ENCODE measurements at places on chromosomes 3 and 15.

DNA sequence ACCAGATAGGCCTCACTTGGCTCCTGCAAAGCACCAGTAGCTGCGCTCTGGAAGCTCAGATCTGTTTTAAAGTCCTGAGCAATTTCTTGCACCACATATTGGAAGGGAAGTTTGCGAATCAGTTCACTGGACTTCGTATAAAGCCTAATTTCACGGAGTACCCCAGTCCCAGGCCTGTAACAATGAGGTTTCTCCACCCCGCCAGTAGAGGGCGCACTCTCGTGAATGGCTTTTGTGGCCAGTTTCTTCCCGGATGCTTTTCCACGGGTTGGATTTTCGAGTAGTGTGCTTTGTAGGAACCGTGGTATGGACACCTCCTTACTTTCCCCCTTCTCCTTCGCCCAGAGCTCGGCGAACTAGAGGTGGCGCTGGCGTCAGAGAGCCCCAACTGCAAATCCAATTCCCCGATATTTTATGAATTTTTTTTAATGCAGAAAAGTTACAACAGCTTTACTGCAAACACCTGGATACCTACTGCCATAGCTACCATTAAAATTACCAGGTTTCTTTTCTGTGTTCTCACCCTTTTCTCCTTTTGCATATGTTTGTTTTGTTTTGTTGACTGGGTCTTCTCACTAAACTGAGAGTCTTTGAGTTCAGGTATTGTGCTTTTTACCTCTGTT is 13.3 kb downstream of the RARB start:
- DNase-seq, result no peak

DNA sequence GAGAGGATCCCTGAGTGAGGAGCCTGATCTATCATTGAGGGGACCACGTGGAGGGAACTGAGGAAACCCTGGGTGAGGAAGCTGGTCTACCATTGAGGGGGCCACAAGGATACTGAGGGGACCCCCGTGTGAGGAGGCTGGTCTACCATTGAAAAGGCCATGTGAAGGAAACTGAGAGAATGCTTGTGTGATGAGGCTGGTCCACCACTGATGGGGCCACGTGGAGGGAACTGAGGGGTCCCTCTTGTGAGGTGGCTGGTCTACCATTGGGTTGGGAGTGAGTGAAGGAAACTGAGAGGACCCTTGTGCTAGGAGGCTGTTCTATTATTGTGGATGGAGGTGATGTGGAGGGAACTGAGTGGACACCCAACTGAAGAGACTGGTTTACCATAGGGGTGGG is 161.3 kb downstream of the FBLN2 start:
- DNase-seq, result no peak

GRCh38 chr15:42033214-42033873 is 12.5 kb upstream of the PLA2G4E start:
- DNase-seq, result no peak

DNA sequence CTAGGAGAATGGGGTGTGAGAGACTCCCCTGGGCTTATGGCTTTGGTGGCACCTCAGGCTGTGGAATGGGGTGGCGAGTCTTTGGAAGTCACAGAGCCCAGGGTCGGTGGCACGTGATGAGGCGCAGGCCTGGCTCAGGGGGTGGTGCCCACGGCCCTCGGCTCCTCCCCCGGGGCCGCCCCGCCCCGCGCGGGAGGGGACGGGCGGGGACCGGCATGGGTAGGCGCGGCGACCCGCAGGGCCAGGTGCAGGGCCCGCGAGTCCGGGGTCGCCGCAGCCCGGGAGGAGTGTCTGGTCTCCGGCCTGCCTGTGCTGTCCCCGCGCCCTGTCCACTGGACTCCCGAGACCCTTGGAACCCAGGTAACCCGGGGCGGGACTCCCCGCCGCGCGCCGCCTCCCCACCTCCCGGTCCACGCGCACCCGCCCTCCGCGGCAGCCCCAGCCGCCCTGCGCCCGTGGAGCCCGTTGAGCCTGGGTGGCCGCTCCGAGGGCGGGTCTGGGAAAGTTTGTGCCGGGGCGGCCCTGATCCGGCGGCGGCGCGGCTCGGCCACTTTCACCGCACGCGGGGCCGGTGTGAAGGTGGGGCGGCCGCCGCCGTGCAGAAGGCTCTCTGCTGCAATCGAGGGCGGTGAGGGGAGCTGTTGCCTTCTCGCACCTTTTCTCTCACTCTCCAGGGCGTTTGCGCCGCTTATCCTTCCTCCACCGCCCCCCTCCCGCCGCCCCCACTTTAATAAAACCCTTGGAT is at the start of gene PAQR5:
Gene PAQR5 (plus strand): TSS at position 216 of the 745 bp plus-strand sequence. CDS start 61,169 bp downstream, outside the sequence.
- DNase-seq, result no peak

- no peak for DNase-seq
Observed at GRCh38 chr3:180048103-180048502, 11.4 kb upstream of the PEX5L start.

DNA sequence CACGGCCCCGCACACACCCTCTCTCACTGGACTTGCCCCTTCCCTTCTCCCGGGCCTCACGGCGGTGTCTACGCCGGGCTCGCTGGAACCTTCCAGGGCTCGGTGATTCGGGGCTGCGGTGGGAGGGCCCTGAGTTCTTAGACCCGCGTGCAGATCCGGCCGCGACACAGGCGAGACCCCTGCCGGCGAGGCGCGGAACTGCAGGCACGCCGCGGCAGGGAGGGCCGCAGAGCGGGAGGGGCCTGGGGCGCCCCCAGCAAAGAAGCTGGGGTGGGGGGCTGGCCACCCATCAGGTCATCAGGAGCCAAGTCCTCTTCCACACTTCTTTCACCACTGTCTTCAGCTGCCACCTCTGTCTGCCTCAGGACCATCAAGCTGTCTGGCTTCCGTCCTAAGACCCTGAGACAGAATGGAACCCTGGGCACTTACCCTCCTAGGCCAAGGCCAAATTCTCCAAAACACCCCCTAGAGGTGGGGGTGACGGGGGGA is 164.5 kb downstream of the XXYLT1 start:
- peak; percentile 82 for DNase-seq

- DNase-seq, result peak; percentile 3
Observed at GRCh38 chr15:68447209-68447608, 15.2 kb upstream of the ITGA11 start.

DNA sequence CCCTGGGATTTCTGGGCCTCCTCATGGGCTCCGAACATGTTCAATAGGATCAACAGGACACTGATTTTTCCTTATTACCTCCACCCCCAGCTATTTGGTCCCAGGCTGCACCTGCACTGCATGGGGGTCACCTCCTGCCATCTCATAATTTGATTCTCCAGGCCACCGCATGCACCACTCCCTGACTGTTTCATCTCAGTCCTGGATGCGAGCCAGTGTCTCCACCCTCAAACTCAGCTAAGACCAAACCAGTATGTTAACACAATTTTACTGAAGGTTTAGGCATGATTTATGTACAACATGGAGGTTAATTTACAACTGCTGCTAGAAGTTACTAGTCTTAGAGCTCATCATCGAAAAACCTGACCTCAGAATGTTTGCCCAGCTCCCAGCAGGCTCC is 249.5 kb downstream of the UACA start:
- no peak for DNase-seq

DNA sequence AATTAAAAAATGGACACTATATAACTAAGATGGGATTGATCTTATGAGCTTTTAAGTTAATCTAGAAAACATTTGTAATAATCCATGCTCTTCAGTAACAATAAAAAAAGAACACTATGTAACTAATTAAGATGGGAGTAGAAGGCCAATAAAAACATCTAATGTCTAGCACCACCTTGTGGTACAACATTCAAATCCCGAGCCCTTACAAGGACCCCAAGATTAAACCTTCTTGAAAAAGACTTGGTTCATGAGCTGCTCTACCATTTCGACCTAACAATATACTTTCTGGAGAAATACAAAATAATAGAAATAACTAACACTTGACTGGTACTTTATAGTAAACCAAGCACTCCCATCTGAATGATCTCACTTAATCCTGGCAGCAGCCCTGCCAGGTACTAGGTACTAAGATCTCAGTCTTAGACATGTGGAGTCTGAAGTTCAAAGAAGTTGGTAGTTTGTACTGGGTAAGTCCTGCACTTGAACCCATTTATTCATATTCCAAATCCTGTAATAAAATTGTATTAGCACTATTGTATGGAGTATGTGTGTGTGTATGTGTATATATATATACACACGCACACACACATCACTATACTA is 21.8 kb downstream of the METTL6 start:
- no peak for DNase-seq

DNA sequence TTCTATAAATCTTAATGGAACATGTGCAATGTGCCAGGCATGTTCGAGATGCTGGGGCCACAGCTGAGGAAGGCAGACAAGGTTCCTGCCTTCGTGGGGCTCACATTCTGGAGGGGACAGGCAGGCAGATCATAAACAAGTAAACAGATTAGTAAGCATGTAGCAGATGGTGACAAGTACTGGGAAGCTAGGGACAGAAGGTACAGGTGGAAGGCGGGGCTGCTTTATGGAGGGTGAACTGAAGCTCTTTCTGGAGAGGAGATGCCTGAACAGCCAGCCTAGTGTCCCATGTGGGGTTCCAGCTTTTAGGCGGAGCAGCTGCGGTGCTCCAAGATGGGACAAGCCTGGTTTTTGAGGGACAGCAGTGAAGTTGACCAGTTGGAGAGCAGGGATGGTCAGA is 74.7 kb upstream of the SNRK start:
- no peak for DNase-seq

DNA sequence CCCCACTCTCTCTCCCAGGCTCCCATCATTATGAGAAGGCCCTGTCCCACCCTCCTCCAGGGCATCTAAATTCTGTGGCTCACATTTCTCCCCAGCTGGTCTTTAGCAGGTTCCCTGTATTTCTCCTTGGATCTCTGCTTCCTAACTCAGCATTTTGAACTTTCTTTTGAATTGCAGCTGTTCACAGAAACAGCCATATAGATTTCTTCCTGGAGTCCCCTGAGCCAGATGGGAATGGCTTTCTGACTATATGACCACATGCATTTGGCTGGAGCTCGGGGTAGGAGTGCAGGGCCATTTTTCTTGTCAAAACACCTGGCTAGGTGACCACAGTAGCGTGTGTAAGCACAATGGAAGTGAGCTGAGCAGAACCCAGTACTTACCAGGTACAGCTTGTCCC is 22.0 kb downstream of the RBP2 start:
- no peak for DNase-seq

- no peak for DNase-seq
Observed at GRCh38 chr3:178672275-178672674, 136.0 kb downstream of the KCNMB2 start.

GRCh38 chr15:49876401-49877038 is 242.5 kb downstream of the ATP8B4 start:
- no peak for DNase-seq

DNA sequence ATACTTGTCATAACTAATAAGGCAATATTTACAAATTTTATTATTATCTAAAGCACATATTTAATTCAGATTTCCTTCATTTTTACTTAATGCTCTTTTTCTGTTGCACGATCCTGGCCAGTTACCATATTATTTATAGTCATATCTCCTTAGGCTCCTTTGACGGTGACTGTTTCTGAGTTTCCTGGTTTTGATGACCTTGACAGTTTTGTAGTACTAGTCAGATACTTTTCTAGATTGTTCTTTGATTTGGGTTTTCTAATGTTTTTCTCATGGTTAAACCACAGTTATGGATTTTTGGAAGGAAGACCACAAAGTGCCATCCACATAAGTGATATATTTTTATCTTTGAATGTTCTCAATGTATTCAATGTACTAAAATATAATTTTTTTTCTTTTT is 171.0 kb upstream of the NANOGP8 start:
- no peak for DNase-seq

DNA sequence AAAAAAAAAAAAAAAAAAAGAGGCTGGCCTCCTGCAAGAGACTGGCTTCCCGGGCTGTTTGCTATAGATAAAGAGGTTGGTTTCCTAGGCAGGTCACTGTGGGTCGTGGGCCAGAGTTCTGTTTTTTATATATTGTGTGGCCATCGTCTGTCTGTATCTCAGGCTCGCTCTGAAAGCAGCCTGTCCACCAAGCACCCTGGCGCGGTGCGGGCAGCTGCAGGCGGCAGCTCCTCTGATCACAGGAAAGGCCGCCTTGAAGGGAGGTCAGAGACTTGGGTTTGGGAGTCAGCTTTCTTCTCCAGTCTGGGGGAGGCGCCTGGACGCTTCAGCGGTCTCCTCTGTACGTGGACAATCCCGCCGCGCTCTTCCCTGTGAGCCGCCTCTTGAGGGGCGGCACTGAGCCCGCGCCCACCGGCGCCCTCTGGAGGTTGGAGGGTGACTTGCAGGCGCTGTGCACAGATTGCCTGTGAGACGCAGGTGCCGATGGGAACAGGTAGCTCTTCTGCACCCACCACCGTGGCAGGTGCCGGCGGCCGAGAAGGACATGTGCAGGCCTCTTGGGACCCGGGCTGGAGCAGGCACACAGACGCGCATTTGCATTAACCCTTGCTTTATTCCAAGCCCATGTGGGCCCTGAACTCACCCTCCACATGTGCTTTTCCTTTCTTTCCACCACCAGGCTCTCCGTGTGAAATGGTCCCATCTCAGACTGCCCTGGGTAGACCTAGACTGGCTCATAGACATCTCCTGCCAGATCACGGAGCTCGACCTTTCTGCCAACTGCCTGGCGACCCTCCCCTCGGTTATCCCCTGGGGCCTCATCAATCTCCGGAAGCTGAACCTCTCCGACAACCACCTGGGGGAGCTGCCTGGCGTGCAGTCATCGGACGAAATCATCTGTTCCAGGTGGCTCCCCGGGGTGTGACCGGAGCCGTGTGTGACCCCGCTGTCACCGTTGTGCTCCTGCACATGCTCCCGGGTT is 89.3 kb downstream of the LRRK1 start:
- peak; percentile 80 for DNase-seq

DNA sequence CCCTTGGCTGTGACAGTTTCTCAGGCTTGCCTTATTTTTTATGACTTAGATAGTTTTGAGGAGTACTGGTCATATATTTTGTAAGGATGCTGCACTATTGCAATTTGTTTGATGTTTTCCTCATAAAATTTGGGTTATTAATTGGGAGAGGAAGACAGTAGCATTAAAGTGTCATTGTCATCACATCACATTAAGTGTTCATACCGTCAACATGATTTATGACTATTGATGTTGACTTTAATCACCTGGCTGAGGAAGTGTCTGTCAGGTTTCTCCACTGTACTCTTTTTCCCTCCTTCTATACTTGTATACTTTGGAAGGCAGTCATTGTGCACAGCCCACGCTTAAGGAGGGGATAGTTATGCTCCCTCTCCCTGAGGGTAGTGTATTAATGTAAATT is 26.9 kb downstream of the TRIM69 start:
- no peak for DNase-seq

- no peak for DNase-seq
Observed at GRCh38 chr15:49815526-49815925, 194.7 kb downstream of the DTWD1 start.

DNA sequence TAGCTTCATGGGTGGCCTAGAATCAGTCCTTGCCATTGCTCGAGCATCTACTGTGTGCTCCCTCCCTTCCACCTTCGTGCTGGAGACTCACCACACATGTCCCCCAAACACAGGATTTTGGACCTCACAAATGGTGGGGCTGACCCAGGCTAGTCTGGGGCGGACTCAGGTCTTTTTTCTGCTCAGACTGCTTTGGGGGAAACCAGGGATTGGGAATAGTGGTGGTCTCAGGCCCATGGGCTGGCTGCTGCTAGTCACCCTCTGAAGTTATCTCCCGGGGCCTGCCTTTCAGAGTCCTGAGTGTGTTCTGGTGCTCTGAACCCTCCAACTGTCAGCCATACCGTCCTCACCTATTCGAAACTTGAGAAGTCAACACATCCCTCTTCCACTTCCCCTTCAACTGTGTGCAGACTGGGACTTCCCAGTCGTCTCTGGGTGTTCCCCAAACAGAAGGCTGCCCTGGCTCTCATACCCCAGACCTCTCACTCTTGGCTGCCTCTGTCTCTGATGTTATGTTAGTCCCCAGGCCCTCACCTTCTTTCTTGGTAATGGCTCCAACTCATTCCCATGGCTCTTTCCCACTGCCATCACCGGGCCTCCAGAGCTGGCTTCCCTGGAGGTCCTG is 46.0 kb downstream of the PPCDC start:
- DNase-seq, result no peak

GRCh38 chr15:93091465-93091864 is 2.5 kb upstream of the RGMA start:
- no peak for DNase-seq

All from femur (tissue), 1 donor.